ENCODE measurements at places on chromosomes 3 and 15.

DNA sequence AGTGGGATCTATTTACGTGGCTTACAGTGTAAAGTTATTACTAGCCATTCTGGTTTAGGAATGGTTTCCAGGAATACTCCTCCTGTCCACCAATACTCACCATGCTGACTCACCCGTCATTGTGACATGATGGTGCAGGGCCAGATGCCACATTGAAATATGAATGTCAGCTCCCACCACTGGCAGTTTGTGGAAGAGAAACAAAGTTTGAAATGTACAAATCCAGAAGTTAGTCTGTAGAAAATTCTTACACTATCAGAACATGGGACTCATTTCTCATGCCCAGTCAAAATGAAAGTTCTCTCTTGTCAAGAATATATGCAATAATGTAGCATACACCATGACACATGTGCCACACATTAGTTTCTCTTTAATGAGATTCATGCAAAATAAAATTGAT, 14.4 kb upstream of the TSPAN3 start:
- DNase-seq = no peak

DNA sequence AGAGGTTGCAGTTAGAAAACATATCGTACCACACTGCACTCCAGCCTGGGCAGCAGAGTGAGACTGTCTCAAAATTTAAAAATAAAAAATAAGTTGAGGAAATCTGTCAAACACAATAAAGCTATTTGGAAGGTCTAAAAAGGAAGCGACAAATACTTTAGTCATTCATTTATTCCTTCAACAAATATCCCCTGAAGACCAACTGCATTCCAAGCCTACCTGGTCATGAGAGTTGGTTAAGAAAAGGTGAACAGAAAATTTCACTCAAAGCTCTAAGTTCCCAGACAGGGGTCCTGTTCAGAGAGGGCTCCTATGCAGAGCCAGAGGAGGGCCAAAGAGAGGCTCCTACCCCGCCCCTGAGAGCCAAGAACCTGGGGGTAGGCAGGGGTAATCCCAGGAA, 15.4 kb upstream of the PRKAR2A start:
- DNase-seq = no peak

DNA sequence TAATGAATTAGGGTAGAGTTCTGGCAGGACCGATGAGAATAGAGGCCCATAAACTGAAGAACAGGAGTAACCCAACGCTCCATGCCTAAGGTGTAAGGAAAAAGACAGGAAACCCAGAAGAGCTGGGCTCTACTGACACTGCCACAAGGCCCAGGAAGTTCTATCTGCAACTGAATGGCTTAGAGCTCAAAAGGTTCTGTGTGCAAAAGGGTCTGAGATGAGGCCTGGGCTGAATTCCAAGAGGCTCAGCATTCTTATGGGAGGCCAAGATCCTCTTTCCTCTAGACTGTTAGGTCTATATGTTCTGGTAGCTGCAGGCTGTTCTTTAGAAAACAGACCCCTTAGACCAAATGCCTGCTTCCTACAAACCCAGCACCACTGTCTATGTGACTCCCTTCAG, 30.5 kb upstream of the PRSS50 start:
- DNase-seq = no peak

DNA sequence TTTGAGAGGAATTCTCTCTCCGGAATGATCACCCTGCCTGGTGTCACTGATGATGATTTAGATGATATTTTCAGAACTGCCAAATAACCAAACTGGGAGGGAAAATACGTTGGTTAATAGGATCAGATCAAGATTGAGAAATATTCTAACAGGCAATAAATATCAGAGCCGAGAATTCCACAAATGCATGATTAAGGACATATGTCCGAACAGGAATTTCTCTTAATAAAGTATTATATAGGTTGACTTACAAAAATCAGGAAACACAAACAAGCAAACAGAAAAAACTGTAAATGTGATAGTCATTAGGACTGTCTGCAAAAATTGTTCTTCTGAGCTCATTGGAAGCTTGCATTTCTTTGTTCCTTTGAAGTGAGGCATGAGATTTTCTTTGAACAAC, 75.1 kb upstream of the PHLDB2 start:
- no peak for DNase-seq

GRCh38 chr3:110620118-110620517, 451.5 kb upstream of the NECTIN3 start:
- no peak for DNase-seq

DNA sequence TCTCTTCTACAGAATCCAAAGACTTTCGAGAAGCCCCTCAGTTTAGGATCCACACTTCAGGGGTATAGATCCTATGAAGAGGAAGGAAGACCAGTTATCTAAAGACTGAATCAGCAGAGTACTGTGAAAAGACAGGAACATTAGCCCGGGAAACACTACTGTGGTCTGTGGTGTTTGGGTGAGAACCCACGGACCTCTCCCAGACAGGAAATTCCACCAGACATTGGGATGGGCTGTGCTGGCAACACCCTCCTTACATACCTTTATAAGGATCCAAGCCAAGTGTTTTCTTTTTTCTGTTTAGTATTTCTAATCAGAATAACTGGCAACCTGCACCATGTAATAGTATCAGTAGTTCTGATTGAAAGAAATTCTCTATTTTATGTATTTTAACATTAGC, 14.1 kb downstream of the TMEM207 start:
- DNase-seq = no peak

All from type B pancreatic cell (in vitro differentiated cells).